HCT116 (cell line): ENCODE measurements at places on chromosomes 7 and 10.

DNA sequence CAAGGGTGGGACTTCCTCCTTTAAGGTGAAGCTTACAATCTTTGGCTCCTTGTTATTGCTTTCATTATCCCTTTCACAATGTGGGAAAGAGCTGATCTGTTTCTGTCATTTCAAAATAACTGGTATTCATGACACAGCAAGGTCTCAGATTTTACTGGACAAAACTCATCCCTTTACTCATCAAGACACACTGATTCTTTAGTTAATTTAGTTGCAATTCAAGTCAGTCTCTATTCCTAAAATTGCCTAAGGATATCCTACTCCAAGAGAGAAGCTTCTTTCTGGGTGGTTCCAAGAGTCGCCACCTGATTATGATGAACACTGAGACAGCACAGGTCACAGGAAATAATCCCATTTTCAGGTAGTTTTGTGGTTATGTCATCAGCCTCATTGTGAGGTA is 5.8 kb upstream of the PNLIPRP3 start:
- no peak for DNase-seq

DNA sequence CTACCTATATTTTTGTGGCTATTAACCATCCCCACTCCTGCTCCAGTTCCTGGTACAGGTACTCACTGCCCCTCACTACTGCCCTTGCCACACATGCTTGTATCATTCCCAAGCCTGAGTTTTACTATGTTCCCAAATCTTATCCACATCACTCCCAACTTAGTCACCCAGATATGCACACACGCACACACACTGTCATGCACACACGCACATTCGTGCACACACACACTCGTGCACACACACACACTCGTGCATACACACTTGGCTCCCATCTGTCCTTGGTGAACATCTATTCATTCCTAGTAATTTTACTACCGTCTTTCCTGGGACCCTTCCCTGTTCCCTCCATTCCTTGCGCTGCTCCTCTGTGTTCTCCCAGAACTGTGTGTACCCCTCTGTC is 287.2 kb upstream of the RNF32 start:
- DNase-seq, result no peak

- DNase-seq, result no peak
These were observed 197.4 kb downstream of the ELMO1 start for GRCh38 chr7:37251222-37251621.

DNA sequence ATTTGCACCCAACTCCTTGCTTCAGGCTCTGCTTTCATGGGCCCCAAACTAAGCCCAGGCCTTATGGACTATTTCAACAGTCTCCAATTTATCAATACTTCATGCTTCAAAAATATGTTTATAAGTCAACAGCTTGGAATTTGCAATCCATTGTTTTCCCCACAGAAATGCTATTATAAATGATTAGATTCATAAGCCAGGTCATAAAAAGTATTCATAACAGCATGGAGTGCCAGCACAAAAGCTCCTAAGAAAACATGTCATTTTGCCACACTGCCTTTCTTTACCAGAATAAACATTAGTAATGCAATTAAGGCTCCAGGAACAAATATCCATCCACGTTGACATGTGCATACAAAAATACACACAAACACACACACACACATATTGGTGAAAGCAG is 30.1 kb downstream of the OSBPL3 start:
- no peak for DNase-seq

- DNase-seq, result no peak
These were observed 5.9 kb downstream of the GRID1 start for GRCh38 chr10:86360657-86361056.

GRCh38 chr7:31106303-31107105 is 54.4 kb downstream of the ADCYAP1R1 start:
- no peak for DNase-seq

DNA sequence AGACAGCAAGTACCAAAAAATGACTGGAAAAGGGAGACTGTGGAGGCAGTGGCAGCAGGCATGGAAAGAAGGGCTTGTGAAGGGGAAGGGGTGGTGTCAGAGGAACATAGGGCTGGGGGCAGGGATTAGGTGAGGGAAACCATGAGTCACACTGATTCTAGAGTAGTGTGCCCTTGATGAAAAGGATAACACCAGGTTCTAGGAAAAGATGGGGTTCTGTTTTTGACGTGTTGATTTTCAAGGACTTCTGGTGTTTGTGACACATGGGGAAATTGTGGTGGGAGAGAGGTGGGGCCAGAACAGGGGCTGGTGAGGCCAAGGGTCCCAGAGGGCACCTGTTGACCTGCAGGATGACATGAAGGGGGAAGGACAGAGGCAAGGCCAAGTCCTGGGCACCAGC is 57.1 kb downstream of the FIGNL1 start:
- no peak for DNase-seq

DNA sequence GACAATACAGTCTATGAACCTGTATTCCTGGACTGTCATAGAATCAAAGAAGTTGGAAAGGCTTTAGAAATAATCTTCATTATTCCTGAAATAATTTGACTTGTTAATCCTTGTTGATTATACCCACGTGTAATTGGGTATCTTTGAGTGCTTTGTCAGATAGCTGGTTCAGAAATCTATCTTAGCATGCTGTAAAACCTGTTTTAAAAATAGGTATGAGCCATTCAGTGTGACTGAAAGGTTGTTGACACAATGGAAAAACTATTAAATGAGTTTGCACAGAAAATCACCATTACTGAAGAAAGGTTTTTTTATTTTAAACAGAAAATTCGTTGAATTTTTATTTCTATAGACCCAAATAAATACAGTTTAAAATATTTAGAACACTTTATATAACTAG is 38.7 kb downstream of the PHTF2 start:
- no peak for DNase-seq

GRCh38 chr7:80379034-80379982 is 132.6 kb downstream of the GNAT3 start:
- DNase-seq, result no peak

- DNase-seq, result no peak
These were observed 12.2 kb downstream of the PTN start for GRCh38 chr7:137331378-137331777.

DNA sequence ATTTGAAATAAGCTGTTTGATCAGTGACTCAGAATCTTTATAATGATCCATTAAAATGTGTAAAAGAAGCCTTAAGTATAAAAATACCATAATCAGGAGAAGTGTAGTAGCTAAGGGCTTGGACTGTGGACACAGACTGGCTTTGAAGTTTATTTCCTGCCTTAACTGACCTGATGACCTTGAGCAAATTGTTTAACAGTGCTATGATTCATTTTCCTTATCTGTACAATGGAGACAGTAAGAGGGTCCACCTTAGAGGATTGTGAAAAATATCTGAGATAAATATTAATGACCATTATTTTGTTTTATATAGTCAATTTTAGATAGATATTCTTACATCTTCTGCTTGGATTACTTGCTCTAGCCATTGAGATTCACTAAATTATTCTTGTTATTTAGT is 13.3 kb upstream of the RPA3 start:
- no peak for DNase-seq

GRCh38 chr10:67127441-67127840 is 201.6 kb downstream of the LRRTM3 start:
- DNase-seq, result no peak

DNA sequence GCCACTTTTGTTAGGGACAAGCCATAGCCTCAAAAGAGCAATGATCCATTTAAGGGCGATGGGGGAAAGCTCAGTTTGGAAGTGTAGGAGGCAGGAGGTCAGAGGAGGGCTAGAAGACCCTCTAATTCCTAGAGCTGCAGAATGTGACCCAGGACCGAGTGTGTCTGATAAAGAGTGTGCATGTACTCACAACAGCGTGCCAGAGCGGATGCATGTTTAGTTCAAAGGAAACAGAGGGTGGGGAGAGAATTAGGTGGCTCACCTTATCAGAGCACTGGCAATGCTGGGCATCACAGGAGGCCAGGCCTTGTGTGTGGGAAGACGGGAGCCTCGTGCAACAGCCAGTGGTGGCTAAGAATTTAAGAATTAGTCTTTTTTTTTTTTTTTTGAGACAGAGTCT is 133.9 kb upstream of the COBL start:
- no peak for DNase-seq

GRCh38 chr7:128210036-128210347 is 31.1 kb upstream of the LEP start:
- no peak for DNase-seq

DNA sequence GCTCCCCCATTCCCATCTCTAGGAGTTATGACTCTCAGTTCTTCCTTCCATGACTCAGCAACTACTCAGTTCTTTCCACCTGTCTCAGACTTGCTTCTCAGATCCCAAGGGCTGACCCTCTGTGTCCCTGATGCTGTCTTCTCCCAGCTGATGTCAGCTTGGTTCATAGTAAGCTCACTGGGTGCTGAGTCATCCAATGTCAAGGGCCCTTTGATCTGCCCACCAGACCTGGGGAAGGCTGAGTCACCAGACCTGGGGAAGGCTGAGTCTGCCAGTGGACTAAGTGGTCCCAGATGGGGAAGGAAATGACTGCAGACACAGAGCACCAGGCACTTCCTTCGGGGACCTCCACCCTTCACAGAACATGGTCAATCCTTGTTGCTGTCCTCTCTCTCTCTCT is 76.1 kb upstream of the ZEB1 start:
- peak; percentile 86 for DNase-seq

DNA sequence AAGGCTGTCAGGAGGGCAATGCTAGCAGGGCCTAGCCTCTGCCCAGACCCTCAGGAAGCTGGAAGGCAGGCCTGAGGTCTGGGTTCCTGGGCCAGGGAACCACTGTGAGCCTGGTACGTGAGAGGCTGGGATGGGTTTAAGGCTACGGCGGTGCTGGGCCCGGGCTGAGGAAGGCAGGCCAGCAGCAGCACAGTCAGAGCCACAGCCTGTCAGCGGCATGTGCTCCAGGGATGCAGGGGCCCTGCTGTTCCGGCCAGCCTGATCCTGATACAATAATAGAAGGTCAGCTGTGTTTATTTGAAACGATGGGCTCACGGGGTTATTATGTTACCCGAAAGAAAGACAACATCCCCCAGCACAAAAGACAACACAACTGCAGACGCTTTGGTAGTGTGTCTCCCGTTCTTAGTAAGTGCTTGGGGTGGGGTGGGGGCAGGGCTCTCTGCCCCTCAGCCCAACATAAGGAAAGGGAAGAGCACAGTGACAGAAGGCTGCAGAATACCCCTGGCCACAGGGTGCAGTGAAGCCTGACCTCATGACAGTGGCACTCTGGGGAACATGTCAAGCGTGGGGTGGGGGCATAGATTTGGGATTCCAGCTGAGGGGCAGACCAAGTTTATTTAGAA is 95.0 kb downstream of the COL13A1 start:
- DNase-seq, result no peak

GRCh38 chr7:149707448-149707886 is 65.9 kb downstream of the ZNF467 start:
- DNase-seq, result no peak

DNA sequence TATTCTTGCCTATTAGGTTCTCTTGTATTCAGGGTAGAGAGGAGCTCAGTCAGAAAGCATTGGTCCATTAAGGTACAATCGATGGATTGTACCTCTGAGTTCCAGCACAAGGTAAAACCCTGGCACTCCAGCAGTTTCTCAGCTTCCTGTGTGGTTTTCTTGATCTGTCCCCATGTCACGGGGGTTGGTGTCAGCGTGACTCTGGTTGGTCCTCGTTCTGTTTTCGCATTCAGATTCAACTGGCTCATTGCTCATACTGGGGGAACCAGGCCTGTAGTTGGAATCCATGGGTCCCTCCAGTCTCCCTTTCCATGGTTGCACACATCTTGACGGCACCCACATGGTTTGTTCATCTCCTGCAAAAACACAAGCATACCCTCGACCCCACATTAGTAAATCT is 32.7 kb upstream of the RASGEF1A start:
- no peak for DNase-seq
